ENCODE measurements at places on chromosomes 5 and 9.

- no peak for DNase-seq
These were observed 369.1 kb downstream of the ZNF608 start for GRCh38 chr5:124377386-124377785.

GRCh38 chr5:10661401-10661800, 97.5 kb downstream of the ANKRD33B start:
- no peak for DNase-seq

DNA sequence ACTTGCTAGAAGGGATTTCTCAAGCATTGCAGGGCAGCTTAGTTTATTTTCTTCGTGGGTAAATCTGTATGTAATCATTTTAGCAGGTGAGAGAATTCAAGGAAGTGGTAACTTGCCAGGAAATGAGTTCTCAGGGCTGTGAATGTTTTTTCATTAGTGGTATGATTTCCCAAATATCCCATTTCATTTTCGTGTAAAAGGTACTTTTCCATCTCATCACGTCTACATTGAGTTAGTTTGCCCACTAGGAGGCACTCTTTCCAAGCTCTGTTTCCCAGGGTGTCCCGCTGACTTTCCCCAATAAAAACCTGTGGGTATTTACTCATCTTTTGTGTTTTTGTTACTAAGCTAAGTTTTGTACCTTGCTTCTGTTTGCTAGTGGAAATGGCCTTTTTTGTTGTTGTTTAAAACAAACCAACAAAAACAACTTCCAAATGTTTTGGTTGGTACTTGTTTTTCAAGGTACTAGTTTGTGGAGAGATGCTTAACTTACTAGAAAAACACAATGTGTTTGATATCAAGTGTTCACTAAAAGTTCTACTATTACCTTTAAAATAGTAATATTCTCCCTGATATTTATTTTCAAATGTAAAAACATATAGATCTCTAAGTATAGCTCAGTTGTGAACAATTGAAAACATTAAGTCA, 373.6 kb downstream of the ADGRV1 start:
- peak; percentile 47 for DNase-seq

DNA sequence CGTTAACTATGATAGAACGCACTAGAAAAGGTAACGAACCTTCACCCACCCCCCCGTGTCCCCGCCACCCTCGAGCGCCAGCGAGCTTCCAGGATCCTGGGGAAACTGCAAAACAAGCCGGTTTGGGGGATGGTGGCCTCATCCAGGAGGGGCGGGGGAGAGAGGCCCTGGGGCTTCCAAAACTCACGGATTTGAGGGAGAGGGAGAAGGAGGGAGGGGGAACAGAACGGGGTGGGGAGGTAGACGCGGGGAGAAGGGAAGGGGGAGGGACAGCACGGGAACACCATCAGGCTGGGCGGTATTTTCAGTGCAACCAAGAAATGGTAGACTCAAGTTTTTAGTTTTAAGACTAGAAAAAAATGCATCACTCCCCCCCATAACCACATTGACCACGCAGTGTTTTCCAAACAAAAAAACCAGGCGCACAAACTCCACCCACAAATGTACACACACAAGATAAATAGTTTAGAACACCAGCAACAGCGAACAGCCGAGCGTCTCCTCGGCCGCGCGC, 1.4 kb downstream of the NRARP start:
- no peak for DNase-seq

- DNase-seq, result no peak
These were observed 101.0 kb upstream of the SMC2 start for GRCh38 chr9:103992938-103993579.

DNA sequence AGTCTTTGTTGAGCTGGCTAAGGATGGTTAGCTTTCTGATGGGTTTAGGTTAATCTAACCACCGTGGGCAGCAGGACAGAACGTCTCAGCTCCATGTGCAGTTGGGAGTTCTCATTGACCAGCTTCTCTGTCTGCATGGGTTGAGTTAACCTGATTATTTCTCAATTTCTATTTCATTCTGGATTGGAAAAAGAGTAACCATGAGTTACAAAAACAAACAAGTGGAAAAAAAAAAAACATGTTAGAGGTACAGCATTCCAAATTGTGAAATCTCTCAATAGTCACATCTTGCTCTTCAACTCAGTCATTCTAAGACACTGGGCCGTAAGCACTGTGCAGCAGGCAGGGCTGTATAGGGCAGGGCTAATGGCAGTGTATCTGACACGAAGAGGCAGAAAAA, 343.7 kb upstream of the KLF4 start:
- no peak for DNase-seq

- peak; percentile 55 for DNase-seq
These were observed 503 bp downstream of the SEMA4D start for GRCh38 chr9:89497257-89497963.

DNA sequence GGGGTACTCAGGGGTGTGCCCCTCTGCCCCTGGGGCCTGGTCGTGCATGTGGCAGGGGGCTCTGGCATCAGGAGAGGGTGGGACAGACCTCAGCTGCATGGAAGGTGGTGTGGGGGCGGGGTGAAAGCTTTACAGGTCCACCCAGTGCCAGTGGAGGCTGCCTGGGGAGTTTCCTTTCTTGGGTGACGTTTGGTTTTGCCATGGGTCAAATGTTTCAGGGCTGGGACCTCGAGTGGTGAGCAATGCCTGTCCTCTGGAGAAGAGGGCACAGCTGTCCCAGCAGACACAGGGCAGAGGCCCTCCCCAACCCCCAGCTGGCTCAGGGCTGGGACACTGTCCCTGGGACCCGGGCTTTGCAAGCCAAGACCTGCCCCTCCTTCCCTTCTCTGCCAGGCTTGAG, 3.6 kb downstream of the RXRA start:
- no peak for DNase-seq

DNA sequence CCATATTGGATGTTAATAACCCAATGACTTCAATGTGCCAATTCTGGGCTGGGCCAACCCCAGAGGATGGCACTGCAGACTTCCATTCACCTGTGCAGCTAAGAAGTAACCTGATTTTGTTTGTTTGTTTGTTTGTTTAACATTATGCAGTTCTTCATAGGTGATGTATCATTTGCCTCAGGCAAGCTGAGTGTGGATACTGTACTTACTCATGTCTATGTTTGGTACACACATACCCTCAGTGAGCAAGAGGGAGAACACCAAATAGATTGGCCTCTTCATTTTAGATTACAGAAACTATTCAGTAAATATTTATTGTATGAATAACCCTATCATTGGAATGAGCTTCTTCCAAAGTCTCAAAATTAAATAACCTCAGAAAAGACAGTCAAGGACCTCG, 180.2 kb upstream of the SMC2 start:
- no peak for DNase-seq

DNA sequence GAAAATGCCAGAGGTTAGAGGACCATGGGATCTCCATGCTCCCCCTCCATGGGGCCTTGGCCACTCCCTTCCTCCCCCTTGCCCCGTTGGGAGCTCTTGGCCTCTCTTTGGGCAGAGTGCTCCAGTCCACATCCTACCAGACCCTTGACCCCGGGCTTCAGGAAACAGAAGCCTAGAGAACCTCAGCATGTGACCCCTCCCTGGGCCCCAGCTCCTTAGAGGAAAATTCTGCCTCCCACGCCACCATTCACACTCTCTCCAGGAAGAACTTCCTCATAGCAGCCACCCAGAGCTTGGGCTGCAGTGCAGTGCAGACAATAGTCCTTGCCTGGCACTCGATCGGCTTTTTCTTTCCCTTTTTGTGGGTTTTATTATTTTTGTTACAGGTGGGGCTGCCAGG, 6.0 kb downstream of the LHX6 start:
- no peak for DNase-seq

GRCh38 chr5:110896901-110897300, 158.1 kb downstream of the SLC25A46 start:
- DNase-seq, result no peak

GRCh38 chr5:35438786-35439185, 178.9 kb upstream of the SPEF2 start:
- DNase-seq, result no peak

- DNase-seq, result no peak
These were observed 7.0 kb downstream of the NR3C1 start for GRCh38 chr5:143396353-143396940.

DNA sequence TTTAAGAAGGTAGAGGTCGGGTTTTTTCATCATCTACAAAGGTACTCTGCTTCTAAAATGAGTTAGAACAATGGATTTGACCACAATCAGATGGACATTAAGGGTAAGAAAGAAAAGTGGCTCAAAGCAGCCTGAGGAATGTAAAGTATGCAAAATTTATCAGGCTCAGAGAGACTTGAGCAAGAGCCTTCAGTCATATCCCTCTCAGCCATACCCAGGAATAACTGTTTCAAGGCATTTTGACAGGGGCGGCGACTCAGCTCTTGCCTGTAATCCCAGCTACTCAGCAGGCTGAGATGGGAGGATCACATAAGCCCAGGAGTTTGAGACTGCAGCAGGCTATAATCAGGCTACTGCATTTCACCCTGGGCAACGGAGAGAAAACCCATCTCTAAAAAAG, 38.8 kb upstream of the ANXA2R start:
- no peak for DNase-seq

- DNase-seq, result no peak
These were observed 42.8 kb downstream of the TEK start for GRCh38 chr9:27151693-27152404.

DNA sequence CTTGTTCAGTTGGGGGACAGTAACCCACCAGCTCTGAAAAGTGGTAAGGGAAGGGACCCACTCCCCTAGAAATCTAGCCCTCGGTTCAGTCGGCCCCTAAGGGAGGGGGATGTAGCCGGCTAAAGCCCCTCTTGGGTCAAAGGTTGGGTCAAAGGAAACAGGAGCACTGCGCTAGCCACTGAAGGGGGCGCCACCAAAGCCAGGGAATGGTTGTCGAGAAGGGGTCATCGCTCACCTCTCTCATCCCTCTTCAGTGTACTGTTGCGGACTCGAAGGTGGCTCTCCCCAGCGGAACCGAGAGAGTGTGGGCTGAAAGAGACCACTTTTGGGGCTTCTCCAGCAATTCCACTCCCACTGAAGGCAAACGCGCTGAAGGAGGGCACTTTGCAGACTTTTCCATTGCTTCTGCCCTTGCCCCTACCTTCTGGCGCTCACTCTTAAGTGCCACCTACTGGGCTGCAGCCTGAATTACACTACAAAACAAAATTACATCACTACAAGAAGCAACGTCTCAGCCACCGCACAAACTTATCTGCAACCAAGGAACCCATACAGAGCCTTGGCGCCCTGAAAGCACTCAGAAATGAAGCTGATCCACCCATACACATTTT, 396.9 kb downstream of the PDE4D start:
- DNase-seq, result no peak

- no peak for DNase-seq
These were observed 36.6 kb upstream of the RAPGEF1 start for GRCh38 chr9:131776473-131776872.

DNA sequence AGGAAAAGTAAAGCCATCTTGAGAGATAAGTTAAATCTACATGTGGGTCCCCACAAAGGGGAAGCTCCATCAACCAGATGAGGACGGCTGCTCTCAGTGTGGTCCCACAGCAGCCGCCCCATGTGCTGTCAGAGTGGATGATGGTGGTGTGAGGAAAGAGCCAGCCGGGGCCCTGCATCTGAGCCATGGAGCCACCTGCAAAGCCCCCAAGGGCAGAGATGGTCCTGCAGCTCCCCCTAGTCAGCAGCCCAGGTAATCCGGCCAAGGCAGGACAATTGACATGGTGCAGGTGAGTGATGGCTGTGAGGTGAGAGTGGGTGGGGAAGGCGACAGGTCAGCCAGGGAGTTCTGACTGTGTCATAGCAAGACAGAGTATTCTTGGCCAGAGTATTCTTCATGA, 458.8 kb downstream of the ICE1 start:
- DNase-seq, result no peak

DNA sequence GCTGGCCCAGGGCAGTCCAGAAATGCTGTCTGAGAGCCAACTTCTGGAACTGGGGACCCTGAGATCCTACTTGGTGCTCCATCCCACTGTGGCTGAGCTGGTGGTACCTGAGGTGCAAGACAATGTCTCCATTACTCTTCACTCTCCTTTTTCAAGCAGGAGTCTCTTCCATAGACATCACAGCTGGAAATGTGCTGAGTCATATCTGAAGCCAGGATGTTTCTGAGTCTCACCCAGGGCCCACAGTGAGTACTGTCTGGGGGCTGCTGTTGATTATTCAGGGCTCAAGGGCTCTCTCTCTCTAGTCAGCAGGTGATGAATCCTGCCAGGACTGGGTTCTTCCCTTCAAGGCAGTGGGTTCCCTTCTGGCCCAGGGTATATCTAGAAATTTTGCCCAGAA, 145.2 kb upstream of the TAS2R1 start:
- no peak for DNase-seq

DNA sequence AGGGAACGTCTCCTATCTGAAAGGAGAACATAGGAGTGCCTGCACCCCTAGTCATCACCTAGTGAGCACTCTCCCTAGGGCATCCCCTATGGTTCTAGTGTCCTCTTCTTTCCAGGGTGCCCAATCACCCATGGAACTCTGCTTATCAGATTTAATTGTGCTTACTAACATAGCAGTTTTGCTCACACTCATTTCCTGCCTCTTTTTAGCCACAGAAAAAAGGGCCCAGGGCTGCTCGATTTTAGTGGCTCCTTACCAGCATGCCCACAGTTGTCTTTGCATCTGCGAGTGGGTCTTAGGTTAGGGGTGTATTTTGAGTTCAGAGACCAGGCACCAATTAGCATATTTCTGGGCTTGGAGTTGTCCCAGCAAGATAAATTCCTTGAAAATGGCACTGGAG, 1110.2 kb downstream of the TAF11L14 start:
- DNase-seq, result peak; percentile 31

DNA sequence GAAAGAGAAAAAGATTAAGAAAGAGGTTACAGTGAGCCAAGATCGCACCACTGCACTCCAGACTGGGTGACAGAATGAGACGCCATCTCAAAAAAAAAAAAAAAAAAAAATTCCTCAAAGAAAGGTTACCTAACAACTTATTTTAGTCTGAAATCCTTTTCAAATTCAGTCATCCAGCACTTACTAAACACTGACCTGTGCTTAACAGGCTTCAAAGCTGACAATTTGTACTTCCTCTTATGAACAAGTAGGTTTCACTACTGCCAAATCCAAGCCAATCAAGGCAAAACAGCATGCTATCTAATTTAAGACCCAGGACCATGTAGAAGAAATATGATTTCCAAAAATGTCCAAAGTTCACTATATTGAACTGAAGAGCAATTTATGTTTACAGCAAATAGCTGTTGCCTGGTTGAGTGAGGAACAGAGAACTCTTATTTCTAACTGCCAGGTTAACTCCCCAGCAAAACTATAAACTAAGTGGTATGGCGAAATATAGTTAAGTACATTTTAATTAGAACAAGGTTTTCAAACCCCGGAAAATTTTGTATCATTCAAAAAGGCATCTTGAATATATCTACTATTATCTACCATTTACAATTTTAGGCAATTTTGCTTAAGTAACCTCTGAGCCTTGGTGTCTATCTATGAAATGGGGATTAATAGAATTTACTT, 13.4 kb downstream of the PWWP2A start:
- no peak for DNase-seq

DNA sequence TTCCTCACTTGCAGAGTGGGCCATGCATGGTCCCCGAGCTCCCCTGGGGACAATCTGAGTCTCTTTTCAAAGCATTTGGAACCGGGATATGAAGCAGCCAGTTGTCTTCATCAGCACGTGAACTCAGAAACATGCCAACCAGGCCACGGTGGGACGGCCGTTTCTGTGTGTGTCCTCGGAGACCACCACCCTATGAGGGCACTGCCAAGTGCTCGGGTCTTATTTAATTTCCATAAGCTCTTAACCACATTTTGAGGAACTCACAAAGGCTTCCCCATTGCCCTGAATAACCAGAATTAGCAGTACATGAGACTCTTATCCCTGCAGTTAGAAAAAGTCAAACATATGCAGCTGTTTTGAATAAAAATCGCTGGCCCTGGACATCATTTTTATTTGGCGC, 60.1 kb downstream of the OTULIN start:
- no peak for DNase-seq

- DNase-seq, result no peak
These were observed 52.5 kb downstream of the AOPEP start for GRCh38 chr9:94779031-94779430.

- no peak for DNase-seq
These were observed 12.2 kb downstream of the DNLZ start for GRCh38 chr9:136351252-136351800.

Measured in CD4-positive, alpha-beta T cell treated with Interleukin-17A for 1 hour (primary cell).